ENCODE measurements at places on chromosomes 13 and 19.

GRCh38 chr19:18768997-18769891 is 21.9 kb downstream of the COMP start:
- DNase-seq = no peak

- no peak for DNase-seq
These were observed 628.2 kb upstream of the SLITRK5 start for GRCh38 chr13:87042946-87043345.

- DNase-seq = no peak
These were observed 2.7 kb upstream of the FAM174C start for GRCh38 chr19:1272423-1273262.

GRCh38 chr13:29260684-29261083 is 334.8 kb downstream of the SLC7A1 start:
- no peak for DNase-seq

GRCh38 chr13:29593605-29594297 is 1.7 kb downstream of the SLC7A1 start:
- no peak for DNase-seq

DNA sequence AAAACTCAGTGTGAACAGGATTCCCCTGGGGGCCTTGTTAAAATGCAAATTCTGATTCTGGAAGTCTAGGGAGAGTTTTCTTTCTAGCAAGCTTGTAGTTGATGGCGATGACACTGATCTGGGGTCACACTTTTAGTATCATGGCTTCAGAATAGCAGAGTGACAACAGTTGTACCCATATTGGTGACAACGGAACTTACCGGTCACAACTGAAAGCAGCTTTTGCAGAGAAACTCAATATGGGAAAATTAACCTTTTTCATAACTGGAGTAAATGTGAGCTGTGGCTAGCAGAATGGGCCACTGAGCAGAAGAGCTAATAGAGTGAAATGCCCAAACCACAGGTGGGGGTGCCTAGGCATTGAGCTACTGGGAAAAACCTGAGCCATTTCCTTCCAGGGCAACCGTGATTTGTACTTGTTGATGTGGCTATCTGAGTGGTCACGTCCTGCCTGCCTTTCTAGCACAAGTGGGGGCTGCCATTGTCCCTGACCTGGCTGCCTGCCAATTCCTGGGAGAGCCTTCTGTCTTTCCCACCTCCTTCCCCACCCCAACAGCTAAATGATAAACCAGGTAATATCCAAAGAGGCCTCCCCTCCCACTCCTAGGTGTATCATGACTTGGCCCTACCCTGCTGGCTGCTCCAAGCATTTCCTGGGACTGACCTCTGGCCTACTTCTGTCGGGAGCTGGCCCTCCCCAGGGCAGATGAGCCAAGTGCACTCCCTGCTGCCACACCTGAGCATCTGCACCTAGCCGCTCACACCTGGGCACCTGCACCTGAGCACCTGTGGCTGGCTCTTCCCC is 1.7 kb upstream of the SLC10A2 start:
- DNase-seq = no peak

DNA sequence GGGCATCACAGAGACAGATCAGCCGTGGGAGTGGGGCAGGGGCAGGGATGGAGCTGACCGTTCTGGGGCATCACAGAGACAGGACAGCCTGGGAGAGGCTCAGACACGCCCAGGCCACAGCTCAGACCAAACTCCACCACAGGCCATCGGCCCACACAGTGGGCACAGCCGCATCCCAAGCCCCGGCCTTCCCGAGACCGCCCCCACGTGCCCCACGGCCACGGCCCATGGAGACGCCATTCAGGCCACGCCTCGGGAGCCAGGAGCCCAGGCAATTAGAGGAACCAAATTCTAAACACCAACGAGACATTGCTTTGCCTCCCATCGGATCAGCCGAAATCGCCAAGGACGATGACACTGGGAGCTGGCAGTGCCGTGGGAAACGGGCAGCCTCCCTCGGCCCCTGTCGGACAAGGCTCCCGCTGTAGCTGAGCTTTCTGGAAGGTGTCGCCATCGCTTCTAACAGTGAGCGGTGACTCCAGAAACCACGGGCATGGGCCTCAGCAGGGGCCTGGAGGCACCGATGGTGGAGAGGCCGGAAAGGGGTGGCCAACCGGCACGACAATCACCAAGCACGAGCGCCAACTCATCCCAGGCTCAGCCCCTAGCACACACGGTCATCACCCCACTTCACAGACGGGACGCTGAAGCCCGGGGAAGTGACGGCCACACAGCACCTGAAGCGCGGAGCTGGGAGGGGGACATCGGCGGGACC is 2.4 kb downstream of the PIP5K1C start:
- DNase-seq = no peak

DNA sequence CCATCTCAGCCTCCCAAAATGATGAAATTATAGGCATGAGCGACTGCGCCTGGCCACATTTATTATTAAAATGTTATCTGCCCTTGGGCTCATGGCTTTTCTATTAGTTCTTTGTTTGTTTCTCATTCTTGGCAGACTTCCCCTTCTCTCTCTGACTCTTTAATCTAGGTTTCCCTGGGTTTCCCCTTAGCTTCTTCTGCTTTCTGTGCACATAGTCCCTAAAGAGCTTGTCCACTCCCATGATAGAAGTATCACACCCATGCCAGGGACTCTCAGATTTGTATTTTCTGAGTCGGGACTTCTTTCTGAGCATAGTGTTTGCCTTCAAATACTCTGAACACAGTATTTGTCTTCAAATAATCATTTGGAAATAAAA is 38.6 kb upstream of the ITM2B start:
- DNase-seq = no peak

GRCh38 chr13:71540098-71540497 is 326.9 kb downstream of the DACH1 start:
- DNase-seq = no peak
